RKO (cell line): ENCODE measurements at places on chromosomes 5 and 9.

- DNase-seq, result no peak
Measured at GRCh38 chr5:74111764-74112163, 485.8 kb downstream of the ARHGEF28 start.

- no peak for DNase-seq
Measured at GRCh38 chr9:130106860-130107233, 53.1 kb downstream of the GPR107 start.

GRCh38 chr5:100772548-100772947, 130.5 kb downstream of the ST8SIA4 start:
- DNase-seq, result no peak

DNA sequence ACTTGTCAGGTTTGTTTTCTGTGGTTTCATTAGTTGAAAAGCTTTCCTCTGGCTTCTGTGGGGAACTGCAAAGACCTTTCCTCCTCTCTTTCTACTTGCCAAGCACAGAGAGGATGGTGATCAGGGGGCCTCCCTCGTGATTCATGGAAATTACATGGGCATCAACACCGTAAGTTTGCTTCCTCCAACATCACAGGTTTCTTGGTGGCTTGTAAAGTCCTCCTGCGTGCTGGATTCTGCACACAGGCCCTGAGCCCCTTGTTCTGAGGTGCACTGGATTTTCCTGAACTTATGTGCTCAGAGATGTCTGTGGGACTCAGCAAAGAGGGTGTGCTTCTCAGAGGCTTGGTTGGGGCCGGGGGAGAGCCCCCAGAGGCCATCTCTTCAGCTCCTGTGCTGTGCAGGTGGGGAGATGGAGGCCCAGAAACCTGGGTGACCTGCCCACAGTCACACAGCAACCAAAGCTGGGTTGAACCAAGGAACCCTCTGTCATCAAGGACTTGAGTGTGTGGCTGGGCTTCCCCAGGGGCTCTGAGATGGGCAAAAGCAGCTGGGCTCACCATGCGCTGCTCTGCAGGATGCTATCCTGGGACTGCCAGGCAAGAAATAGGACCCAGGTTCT, 36.5 kb downstream of the RGS3 start:
- no peak for DNase-seq

DNA sequence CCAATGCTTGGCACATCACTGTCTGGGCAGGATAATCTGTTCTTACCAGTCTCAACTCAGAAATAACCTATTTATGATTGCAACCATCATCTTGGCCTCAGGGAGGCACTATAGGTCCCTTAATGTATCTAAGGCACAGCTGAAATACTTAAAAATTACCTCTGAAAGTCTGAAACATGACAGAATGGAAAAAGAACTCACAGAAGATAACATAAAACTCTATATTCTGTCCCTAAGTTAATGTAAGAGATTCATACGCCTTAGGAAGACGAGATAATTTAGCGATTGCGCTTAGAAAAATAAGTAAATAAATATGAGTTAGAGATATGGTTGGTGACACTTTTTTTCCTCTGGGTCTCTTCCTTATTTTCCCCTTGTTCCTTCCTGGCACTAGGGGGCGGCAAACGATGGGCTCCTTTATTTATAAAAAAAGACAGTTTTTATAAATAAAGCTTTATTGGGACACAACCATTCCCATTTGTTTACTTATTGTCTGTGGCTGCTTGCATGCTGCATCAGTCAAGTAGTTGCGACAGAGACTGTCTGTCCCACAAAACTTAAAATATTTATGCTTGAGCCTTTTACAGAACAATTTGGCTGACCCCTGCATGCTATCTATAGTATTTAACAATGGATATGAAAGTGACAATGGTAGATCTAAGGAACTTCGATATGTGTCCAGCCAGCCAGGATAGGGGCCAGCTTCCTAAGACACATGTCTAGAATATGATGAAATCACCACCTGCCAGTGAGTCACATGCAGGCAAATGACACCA, 79.6 kb downstream of the PDE4D start:
- peak; percentile 71 for DNase-seq

DNA sequence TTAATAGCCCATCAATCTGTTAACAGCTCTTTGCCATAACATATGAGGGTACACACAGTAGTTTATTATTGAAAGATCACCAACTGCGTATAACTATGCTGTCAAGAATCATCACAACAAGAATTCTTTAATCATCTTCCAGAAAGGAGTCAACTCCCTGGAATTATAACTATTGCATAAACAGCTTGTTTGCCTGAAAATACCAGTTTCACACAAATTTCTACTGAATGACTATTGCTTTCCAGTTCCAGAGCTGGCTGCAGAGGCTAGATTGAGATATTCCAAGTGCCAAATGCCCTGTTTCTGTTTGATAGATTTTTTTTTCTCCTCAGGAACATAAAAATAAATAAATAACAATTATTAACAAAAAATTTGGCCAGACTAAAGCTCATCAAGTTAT, 444.7 kb downstream of the TLE1 start:
- DNase-seq, result no peak

DNA sequence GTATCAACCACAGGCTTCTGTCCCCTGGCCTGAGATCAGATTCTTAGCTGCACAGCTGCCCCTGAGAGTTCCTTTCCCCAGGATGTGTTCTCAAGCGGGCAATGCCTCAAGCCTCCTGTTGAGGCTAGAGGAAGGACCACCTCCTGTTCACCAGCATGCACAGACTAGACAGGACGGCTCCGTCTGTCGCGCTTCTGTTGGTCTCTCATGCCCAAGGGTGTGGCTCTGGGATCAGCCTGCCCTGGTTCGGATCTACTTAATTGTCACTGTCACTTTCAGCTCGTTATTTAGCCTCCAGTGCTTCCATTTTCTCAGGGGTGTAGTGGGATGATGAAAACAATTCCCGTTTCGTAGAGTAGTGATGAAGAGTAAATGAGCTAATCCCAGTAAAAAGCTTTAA, 103.1 kb downstream of the KCNIP1 start:
- no peak for DNase-seq

GRCh38 chr9:110351009-110351467, 13.4 kb upstream of the TXNDC8 start:
- DNase-seq, result peak; percentile 25

- no peak for DNase-seq
Measured at GRCh38 chr5:78696637-78697036, 48.1 kb upstream of the LHFPL2 start.

GRCh38 chr9:12657233-12657632, 36.0 kb upstream of the TYRP1 start:
- no peak for DNase-seq

DNA sequence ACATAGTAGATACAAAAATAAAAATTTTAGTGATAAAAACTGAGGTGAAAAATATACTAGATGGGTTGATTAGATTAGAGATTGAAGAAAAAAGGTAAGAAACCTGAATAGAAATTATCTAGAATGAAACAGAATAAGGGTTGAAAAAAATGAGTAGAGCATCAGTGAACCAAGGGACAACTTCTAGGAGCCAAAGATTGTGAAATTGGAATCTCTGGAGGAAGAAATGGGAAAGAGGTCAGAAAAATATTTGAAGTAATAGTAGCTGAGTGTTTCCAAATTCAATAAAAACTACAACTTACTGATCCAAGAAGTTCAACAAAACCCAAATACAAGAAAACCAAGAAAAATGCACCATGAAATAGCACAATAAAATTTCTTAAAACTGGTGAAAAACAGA, 116.6 kb upstream of the STARD4 start:
- no peak for DNase-seq

GRCh38 chr9:117116084-117116483, 298.8 kb downstream of the ASTN2 start:
- no peak for DNase-seq

GRCh38 chr5:155250596-155250995, 237.0 kb downstream of the KIF4B start:
- DNase-seq, result no peak

- no peak for DNase-seq
Measured at GRCh38 chr5:77851176-77852067, 75.3 kb upstream of the TBCA start.

DNA sequence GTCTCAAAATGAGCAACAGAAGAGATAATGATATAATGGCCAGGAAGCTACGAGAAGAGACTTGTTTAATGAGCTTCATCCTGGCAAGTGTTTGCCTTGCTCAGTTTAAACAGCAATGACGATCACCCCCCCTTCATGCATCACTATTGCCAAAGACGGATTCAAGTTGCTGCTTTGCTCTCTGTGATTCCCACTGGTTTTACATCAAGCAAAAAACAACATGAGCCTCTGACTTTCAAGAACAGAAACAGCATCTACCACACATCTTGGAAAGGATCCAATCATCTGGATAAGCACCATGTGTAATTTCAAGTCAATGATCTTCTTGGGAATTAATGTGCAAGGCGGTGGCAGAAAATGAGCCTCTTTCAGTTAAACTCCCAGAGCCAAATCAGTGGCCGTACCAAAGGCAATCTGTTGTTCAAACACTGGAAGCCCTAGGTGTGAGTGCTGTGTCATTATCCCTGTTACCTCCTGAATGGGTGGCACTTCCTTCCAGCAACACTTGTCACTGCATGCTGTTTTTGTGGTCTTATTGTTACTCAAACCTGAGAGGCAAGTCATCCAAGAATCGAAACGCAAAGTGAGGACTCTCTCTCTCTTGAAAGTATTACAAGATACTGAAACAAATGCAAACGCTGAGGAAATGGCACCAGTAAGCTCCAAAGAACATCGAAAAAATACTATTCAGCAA, 72.8 kb downstream of the MED27 start:
- DNase-seq, result no peak

DNA sequence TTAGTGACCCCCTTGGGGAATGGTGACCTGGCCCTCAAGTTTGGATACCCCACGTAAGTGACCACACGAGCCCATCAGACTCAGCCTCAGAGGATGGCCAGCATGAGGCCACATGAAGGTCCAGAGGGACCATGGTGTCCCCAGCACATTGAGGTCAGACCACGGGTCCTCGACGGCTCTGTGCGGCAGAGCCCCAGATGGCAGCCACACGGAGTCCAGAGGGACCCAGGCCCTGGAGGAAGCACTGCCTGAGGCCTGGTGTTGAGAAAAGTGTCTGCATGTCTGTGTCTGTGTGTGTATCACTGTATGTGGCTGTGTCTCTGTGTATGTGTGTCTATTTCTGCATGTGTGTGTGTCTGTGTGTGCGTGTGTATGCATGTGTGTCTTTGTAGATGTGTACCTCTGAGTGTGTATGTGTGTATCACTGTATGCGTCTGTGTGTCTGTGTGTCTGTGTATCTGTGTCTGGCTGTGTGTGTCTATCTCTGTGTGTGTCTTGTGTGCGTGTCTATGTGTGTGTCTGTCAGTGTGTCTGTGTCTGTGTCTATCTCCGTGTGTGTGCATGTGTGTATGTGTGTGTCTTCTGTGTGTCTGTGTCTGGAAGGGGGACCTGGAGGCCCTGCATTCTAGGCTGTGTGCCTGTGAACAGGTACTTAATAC, 992 bp downstream of the LCNL1 start:
- no peak for DNase-seq

DNA sequence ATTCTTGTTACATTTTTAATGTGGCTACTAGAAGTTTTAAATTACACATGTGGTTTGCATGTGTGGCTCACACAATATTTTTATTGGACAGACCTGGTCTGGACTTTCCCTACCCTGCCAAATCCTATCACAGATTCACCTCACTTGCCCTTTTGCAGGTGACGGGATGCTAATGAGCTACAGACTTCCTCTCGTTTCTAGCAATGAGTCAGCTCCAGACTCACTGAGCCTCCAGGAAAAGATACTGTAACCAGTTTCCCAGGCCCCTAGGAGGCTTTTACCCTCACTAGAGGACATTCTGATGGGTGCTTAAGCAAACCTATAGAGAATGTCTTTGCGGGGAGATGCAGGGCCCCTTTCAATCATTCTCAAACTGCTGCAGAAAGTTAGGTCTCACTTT, 135.4 kb downstream of the WDR41 start:
- no peak for DNase-seq

DNA sequence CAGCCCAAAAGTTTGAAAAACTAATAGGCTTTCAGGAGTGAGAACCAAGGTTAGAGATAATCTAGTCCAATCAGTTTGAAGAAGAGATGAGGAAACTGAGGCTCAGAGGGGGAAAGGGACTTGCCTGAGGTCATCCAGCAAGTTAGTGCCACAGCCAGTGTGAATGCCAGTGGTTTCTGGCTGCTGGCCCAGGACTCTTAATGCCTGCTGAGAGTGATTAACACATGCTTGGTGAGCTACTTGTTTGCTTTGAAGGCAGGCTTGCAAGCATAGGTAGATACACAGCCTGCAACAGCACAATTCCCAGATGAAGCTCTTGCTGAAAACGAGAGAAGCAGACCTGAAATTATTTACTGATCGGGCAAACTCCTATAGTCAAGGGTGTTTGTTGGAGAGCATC, 591.6 kb upstream of the SGCD start:
- DNase-seq, result no peak

- no peak for DNase-seq
Measured at GRCh38 chr9:123637945-123638634, 282.1 kb downstream of the CRB2 start.

DNA sequence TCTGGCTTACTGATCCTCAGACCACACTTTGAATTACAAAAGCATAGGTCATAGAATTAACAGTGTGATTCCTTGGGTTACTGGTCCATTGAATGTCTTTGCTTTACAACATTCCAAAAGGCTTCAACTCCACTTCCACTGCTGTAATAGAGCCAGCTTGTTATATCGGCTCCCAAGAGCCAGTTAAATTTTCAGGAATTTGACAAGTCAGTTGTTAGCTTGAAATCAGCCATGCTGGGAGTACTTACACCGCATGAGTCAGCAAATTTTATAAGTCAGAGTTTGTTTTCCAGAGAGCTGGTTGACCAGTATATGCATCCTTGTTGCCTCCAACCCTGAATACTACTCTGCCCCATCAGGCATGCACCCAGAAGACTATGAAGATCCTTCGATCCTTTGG, 73.1 kb downstream of the FOXB2 start:
- DNase-seq, result peak; percentile 5

- no peak for DNase-seq
Measured at GRCh38 chr9:125437771-125438221, 176.2 kb downstream of the GAPVD1 start.

DNA sequence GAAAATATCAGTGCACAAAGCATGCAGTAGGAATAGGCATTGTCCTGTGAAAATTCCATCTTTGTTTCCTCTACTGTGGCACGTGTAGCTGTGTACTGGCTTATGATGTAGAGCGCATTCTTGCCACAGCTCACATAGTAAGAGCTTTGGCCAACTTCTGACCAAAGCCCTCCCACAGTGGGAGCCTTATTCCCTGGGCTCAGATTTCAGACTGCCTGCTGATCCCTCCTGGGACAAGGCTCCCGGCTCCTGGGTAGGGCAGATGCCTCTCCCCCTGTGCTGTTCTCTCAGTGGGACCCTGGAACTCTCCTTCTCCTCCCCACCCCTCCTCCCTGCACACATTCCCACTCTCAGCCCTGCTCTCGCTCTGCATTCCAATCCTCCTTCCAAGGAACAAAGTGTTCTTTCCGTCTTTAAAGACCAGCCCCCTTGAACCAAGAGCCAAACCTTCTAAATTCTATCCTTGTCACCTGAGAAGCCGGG, 17.5 kb downstream of the LCP2 start:
- DNase-seq, result no peak

GRCh38 chr9:126704892-126705766, 91.4 kb downstream of the LMX1B start:
- peak; percentile 85 for DNase-seq

GRCh38 chr5:179316111-179316551, 29.1 kb downstream of the ADAMTS2 start:
- DNase-seq, result no peak
